ENCODE measurements at places on chromosomes 5 and 9. TPM values are rescaled to one million over a fixed set of nuclear protein-coding genes. Genes with fewer than 3 reads are reported as not detected.

- H3K36me3 ChIP-seq, result no peaks in the 10 kb centered on the region
- no peak overlapping the region for H3K4me3 ChIP-seq
- DNase-seq, result no peak
- H3K4me1 ChIP-seq, result peaks cover 14% of the 10 kb centered on the region
- H3K27ac ChIP-seq, result no peak overlapping the region
Observed at GRCh38 chr9:36144309-36145232, 8.0 kb downstream of the GLIPR2 start.

DNA sequence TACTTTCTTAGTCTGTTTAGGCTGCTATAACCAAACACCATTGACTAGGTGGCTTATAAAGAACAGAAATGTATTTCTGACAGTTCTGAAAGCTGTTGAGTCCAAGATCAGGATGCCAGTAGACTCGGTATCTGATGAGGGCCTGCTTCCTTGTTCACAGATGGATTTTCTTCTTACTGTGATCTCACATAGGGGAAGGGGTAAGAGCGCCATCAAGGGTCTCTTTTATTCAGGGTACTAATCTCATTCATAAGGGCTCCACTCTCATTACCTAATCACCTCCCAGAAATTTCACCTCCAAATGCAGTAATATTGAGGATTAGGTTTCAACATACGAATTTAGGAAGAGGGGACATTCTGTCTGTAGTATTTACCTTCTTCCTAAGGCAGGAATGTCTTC is 384.0 kb upstream of the DMAC1 start:
- no peak for DNase-seq
- no peak overlapping the region for H3K27ac ChIP-seq
- H3K4me1 ChIP-seq, result no peaks in the 10 kb centered on the region
- H3K36me3 ChIP-seq, result no peaks in the 10 kb centered on the region
- no peaks in the 10 kb centered on the region for H3K27me3 ChIP-seq
- H3K4me3 ChIP-seq, result no peak overlapping the region

DNA sequence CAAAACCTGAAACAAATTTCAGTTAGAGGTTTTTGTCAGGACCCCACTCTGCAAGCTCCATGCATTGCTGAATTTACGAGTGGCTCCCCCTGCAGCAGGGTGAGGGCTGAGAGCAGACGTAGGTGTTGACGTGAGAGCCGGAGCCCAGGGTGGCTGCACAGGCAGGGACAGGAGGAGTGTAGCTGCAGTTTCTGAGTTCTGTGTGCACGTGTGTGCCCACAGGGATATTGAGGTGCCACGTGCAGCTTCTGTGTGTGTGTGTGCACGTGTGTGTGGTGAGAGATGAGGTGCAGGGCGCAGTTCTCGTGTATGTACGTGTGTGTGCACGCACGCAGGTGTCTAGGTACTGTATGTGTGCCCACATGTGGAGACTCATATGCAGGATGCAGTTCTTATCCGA is 14.6 kb downstream of the PLEKHG4B start:
- no peak overlapping the region for H3K27ac ChIP-seq
- H3K27me3 ChIP-seq, result no peaks in the 10 kb centered on the region
- H3K36me3 ChIP-seq, result no peaks in the 10 kb centered on the region
- no peak overlapping the region for H3K4me3 ChIP-seq

- no peaks in the 10 kb centered on the region for H3K27me3 ChIP-seq
- peaks cover 15% of the 10 kb centered on the region for H3K4me1 ChIP-seq
- H3K27ac ChIP-seq, result no peak overlapping the region
Observed at GRCh38 chr9:110101531-110102161, 106.3 kb downstream of the C9orf152 start.

GRCh38 chr9:15426019-15426418 is 3.3 kb downstream of the SNAPC3 start:
- H3K27ac ChIP-seq, result no peak overlapping the region
- peaks cover 7% of the 10 kb centered on the region for H3K36me3 ChIP-seq
- DNase-seq, result no peak
- no peak overlapping the region for H3K4me3 ChIP-seq
- H3K4me1 ChIP-seq, result peaks cover 11% of the 10 kb centered on the region

GRCh38 chr9:1469996-1470395 is 419.8 kb downstream of the DMRT2 start:
- no peak overlapping the region for H3K27ac ChIP-seq
- no peaks in the 10 kb centered on the region for H3K36me3 ChIP-seq
- H3K4me1 ChIP-seq, result no peaks in the 10 kb centered on the region
- H3K27me3 ChIP-seq, result no peaks in the 10 kb centered on the region

GRCh38 chr5:147387109-147387508 is 122.8 kb downstream of the DPYSL3 start:
- H3K4me3 ChIP-seq, result no peak overlapping the region
- no peak overlapping the region for H3K27ac ChIP-seq
- no peaks in the 10 kb centered on the region for H3K27me3 ChIP-seq

- H3K27ac ChIP-seq, result no peak overlapping the region
- H3K4me1 ChIP-seq, result peaks cover 20% of the 10 kb centered on the region
Observed at GRCh38 chr5:150540615-150541396, 32.9 kb downstream of the NDST1 start.

- H3K4me3 ChIP-seq, result no peak overlapping the region
- H3K27me3 ChIP-seq, result no peaks in the 10 kb centered on the region
- no peak for DNase-seq
- H3K4me1 ChIP-seq, result peaks cover 17% of the 10 kb centered on the region
- H3K27ac ChIP-seq, result no peak overlapping the region
Observed at GRCh38 chr5:95152535-95152934, 132.4 kb downstream of the MCTP1 start.

DNA sequence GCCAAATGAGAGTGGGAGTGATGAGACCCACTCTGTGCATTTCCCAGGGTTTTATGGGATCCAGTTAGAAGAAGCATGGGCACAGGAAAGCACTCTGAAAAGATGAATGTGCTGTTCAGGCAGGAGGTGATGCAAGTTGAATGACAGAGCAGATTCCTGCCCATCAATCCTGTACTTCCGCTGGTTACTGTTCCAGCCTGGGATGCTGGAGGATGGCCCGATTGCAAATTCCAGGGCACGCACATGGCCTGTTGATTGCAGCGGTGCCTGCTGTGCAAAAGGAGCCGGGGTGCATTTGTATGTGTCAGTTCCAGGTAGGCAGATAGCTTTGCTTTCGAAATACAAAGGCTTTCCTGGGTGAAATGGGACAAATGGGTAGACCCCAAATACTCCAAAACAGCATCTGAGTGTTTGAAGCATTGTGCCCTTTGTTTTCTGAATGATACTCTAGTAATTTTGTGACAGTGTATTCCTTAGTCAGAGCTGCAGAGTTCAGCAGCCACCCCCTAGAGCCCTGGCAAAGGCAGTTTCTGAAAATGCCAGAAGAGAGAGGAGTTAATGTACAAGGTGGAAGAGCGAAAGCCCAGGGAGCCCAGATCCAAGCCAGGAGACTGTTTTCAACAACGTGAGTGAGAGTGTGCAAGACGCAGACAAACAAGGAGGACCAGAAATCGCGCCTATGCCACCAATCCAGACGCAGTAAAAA is 454.2 kb upstream of the CLINT1 start:
- no peaks in the 10 kb centered on the region for H3K4me1 ChIP-seq
- H3K36me3 ChIP-seq, result no peaks in the 10 kb centered on the region
- no peak overlapping the region for H3K4me3 ChIP-seq
- no peak overlapping the region for H3K27ac ChIP-seq

DNA sequence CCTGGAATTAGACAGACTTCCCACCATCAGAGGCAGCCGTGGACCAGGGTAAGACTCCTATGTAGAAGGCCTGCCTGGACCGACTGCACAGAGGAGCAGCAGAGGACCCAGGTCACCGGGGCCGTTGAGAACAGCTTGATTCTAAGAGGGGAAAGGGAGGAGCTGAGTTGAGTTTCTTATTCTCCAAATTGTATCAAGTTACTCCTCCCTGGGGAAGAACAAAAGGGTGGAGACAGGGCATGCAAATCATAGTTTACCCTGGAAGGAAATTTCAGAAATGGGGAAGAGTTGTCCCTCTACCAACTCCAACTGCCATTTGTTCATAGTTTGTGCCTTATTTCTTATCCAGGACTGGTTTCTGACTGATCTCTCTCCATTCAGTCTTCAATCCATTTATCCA is 20.9 kb upstream of the SLC31A2 start:
- no peaks in the 10 kb centered on the region for H3K4me1 ChIP-seq
- no peaks in the 10 kb centered on the region for H3K36me3 ChIP-seq
- H3K27me3 ChIP-seq, result no peaks in the 10 kb centered on the region
- H3K4me3 ChIP-seq, result no peak overlapping the region

DNA sequence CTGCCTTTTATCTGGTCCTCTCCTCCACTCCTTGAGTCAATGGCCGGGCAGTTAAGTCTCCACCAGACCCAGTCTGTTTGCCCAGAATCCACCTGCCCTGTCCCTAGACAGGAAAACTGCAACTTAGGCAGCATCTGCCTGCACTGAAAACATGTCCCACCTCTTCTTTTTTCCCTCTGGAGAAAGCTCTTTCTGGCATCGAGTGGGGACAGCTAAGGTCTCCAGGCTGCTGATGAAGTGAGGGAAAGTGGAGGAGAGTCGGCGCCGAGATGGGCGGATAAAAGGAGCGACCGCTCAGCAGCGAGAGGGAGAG is 243 bp upstream of the SHISAL2B start:
- peaks cover 53% of the 10 kb centered on the region for H3K27me3 ChIP-seq
- H3K27ac ChIP-seq, result no peak overlapping the region
- no peak overlapping the region for H3K4me3 ChIP-seq
- H3K36me3 ChIP-seq, result no peaks in the 10 kb centered on the region
- peaks cover 7% of the 10 kb centered on the region for H3K4me1 ChIP-seq

DNA sequence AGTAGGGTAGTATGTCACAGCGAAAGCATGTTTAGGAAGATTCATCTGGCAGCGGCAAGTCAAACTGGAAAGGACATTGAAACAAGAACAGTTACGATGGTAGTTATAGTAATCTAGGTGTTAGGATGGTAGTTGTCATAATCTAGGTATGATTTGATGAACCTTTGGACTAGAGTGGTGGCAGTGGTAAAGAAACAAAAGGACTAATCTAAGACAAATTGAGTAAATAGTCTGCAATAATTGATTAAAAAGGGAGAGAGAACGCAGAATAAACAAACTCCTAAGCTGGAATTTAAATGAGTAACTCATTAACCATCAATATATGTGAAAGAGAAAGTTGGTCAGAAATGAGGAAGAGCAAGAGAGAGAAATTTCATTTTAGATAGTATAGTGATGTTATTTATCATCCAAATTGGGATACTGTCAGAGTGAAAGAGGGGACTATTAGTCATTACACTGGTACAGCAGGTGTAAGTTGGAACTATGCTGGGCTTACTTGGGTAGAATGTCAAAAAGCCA is 56.8 kb downstream of the MTREX start:
- no peak for DNase-seq
- H3K27ac ChIP-seq, result no peak overlapping the region
- no peaks in the 10 kb centered on the region for H3K4me1 ChIP-seq
- H3K36me3 ChIP-seq, result peaks cover 1% of the 10 kb centered on the region
- no peaks in the 10 kb centered on the region for H3K27me3 ChIP-seq

DNA sequence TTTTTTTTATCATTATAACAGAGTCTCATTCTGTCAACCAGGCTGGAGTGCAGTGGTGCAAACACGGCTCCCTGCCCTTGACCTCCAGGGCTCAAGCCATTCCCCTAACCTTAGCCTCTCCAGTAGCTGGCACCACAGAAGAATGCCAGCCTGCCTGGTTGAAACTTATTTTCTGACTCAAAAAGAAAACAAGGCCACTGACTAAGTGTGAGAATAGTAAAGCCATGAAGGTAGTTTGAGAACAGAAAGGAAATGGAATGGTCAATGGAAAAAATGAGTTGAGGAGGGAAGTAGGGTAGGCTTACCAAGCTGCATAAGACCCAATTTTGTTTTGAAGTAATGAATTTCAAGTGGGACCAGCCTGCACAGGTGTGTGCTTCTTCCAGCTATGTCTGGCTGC is 82.8 kb upstream of the RORB start:
- no peak for DNase-seq
- H3K4me1 ChIP-seq, result no peaks in the 10 kb centered on the region
- no peaks in the 10 kb centered on the region for H3K36me3 ChIP-seq
- no peak overlapping the region for H3K4me3 ChIP-seq
- no peaks in the 10 kb centered on the region for H3K27me3 ChIP-seq

DNA sequence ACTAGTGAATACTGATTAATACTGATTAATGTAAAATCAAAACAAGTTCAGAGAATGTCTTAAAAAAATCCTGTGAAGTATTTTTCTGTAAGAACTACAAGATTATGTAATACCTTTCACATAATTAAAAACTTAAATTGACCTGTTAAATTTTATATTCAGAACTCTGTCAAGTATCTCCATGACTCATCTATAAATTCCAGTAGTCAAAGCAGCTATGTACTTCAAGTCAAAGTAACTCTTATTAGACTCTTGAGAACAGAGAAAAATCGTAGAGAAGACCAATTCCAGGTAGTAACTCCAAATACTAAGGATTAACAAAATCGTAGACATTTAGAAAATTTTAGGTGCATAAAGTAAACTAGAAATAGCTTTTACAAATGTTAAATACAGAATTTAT is 77.1 kb downstream of the HOMER1 start:
- H3K4me3 ChIP-seq, result no peak overlapping the region
- no peak for DNase-seq
- no peak overlapping the region for H3K27ac ChIP-seq
- H3K27me3 ChIP-seq, result no peaks in the 10 kb centered on the region
- H3K36me3 ChIP-seq, result no peaks in the 10 kb centered on the region
- H3K4me1 ChIP-seq, result no peaks in the 10 kb centered on the region

DNA sequence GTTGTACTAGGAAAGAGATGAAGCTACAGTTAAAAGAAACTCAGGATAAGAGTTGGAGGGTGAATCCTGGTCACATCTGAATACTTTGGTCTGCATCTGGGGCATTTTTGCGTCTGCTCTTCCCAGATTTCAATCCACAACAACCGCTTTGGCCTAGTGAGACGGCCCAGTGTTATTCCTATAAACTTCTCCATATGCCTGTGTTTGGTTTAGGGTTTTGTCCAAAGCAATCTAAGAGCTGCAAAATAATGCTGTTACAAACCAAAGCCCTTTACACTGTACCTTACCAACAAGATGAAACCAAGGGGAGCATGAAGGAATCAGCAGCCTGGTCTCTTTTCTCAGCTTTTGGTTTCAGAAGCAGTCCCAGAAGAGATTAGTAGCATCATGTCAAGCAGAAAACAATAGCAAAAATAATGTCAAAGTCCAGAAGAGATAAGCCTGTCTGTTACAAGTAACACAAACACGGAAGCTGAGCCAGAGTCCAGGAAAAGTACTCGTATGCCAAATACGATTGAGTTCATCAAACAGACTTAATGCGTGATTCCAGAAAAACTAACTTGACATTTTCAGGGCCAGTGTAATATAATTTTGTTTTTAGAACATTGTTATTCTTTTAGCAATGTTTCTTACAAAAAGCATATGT is 379.9 kb upstream of the ACO1 start:
- no peak overlapping the region for H3K4me3 ChIP-seq
- H3K36me3 ChIP-seq, result no peaks in the 10 kb centered on the region
- no peak for DNase-seq

DNA sequence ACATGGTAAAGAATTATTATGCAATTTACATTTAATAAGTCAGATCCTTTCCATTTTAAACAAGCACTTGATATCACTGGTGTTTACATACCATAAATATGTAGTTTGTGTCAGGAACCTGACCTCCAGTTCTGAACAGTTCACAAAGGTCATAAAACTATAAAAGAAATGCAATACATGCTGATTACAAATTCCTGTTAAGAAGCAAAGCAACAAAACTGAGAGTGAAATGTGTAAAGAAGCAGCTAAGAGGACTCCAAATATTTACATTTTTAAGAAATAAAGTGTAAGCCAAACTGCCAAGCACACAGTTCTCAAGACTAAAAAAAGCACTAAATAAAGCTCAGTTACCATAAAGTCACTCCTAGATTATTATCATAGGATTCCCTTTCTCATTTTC is 17.4 kb upstream of the SCAI start:
- no peak overlapping the region for H3K27ac ChIP-seq
- no peak overlapping the region for H3K4me3 ChIP-seq

OXCT1 gene
- total RNA-seq, result 33.7 TPM

PTCH1 gene
- total RNA-seq, result 14.4 TPM

LHFPL2 gene
- 26.8 TPM for total RNA-seq

EIF4E1B gene
- not detected for total RNA-seq

SEMA6A gene
- total RNA-seq, result 1.5 TPM

ANKRD18A gene
- 0.21 TPM for total RNA-seq

All from endothelial cell of umbilical vein (primary cell).